Muscle of leg (tissue), 16 donors: ENCODE measurements at places on chromosomes 3 and 15. TPM values are rescaled to one million over a fixed set of nuclear protein-coding genes. Genes with fewer than 3 reads are reported as not detected.

DNA sequence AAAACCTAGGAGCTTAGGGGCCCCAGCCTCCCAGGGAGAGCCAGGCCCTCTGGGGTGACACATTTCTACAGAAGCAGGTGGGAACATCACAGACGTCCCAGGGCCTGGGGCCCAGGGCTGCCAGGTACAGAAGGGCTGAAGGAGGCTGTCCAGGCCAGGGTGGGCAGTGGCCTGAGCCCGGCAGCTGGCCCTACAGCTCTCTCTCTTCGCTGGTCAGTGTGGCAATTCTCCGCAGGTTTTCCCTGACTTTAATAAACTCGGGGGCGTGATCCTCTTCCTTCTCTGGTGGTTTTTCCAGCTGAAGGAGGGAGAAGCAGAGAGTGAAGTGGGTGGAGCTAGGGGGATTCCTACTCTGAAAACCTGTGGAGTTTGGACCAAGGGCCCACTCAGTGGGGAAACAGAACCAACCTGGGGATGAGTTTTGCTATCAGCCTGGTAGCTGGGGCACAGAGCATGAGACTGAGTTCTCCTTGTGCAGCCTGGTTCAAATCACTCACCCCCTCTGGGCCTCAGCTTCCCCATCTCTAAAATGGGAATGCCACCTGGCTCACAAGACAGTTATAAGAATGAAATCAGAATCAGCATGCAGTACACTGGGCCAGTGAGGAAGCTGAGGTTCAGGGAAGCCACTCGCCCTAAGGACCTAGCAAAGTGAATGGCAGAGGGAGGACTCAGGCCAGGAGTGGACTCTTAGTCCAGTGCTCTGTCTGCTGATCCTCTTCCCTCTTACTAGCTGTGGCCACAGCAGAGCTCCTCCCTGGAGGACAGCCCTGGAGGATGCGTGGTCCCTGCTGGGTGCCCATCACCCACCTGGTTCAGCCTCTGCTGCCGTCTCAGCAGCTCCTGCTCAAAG, 10.6 kb downstream of the FAM107A start:
- H3K27me3 ChIP-seq = no peaks in the 10 kb centered on the region
- H3K36me3 ChIP-seq = no peaks in the 10 kb centered on the region
- H3K27ac ChIP-seq = no peak overlapping the region

PP2D1 gene
- not detected for total RNA-seq

- peak overlapping the region; percentile 77 for H3K27ac ChIP-seq
- peaks cover 4% of the 10 kb centered on the region for H3K4me1 ChIP-seq
- H3K36me3 ChIP-seq = no peaks in the 10 kb centered on the region
- peak; percentile 93 for DNase-seq
Observed at GRCh38 chr3:151538456-151539393, 77.9 kb upstream of the IGSF10 start.

IL17RE gene
- 1.0 TPM for total RNA-seq

- no peaks in the 10 kb centered on the region for H3K36me3 ChIP-seq
- no peak overlapping the region for H3K27ac ChIP-seq
- no peak for DNase-seq
- H3K4me3 ChIP-seq = no peak overlapping the region
- H3K27me3 ChIP-seq = no peaks in the 10 kb centered on the region
- peaks cover 6% of the 10 kb centered on the region for H3K4me1 ChIP-seq
Observed at GRCh38 chr3:129358772-129359371, 69.6 kb downstream of the EFCAB12 start.

GRCh38 chr3:16808393-16809107, 76.2 kb upstream of the PLCL2 start:
- DNase-seq = no peak
- H3K4me3 ChIP-seq = no peak overlapping the region
- H3K27ac ChIP-seq = no peak overlapping the region
- H3K36me3 ChIP-seq = no peaks in the 10 kb centered on the region

DNA sequence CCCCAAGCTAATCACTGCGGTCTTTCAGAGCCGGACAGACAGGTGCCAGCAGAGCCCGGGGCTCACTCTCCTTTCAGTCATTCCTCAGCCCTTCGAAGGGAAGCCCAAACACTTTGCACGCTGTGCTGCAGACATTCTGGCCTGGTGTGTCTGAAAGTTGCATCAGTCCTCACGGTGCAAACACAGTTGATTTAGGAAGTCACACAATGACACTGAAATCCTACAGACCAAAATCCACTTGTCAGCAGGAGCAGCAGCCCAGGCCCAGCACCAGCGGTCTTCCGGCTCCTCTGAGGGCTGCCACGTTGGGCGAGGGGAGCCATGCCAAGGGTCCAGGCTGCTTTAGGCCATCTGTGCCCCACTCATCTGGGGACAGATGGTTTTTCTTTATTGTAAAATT, 61.6 kb downstream of the RGMA start:
- H3K36me3 ChIP-seq = peaks cover 44% of the 10 kb centered on the region
- no peaks in the 10 kb centered on the region for H3K27me3 ChIP-seq
- H3K4me1 ChIP-seq = peaks cover 54% of the 10 kb centered on the region

DNA sequence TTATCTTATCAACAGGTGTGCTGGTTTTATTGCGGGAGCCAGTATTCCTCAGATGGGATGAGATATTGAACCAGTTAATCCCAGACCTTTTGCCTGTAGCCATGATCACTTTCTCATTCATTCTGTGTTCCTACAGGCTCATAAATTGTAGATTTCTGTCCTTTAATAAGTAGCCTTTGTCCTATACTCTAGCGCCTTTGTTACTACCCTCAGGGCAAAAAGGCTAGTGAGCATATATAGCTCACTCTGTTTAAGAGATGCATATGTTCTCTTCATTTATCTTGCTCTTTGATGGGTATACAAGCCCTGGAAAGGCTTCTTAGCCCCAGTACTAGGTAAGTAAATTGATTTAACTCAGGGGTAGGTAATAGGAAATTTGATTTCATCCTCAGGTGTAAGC, 95.1 kb downstream of the OXSM start:
- H3K27me3 ChIP-seq = no peaks in the 10 kb centered on the region
- no peaks in the 10 kb centered on the region for H3K4me1 ChIP-seq
- no peaks in the 10 kb centered on the region for H3K36me3 ChIP-seq
- no peak overlapping the region for H3K27ac ChIP-seq
- no peak overlapping the region for H3K4me3 ChIP-seq

DNA sequence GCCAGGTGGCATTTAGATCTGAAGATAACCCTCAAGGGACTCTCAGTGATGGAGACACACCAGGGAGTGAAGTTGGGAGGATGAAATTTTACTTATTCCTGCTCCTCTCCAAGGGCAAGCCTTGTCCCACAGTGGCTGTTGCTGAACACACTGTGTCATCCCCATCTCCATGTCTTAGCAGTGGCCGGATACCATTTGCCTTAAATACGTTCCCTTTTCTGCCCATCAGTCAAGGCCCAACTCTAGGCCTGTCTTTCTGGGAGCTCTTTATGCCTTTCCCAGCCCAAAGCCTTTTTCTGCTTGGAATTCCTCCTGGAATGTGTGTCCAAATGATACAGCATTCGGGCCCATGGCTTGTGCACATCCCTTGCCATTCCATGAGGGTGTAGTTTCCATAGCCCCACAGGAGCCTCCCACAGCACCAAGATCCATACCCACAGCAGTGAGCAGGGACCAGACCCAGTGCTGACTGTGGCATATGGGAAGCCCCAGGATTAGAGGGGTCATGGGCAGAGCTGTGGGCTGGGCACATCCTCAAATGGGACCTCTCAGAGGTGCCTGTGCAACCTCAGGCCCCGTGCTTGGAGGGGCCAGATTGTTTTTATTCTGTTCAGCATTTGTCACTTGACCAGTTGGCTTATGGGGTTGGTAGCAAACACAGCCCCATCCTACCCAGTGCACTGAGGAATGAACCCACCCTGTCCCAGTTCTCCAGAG, 63.7 kb upstream of the PRR23C start:
- peaks cover 2% of the 10 kb centered on the region for H3K27me3 ChIP-seq
- H3K4me1 ChIP-seq = no peaks in the 10 kb centered on the region

CHRNA5 gene
- total RNA-seq = 0.71 TPM

GRCh38 chr3:80556763-80557162, 789.0 kb upstream of the ROBO1 start:
- no peaks in the 10 kb centered on the region for H3K36me3 ChIP-seq

DNA sequence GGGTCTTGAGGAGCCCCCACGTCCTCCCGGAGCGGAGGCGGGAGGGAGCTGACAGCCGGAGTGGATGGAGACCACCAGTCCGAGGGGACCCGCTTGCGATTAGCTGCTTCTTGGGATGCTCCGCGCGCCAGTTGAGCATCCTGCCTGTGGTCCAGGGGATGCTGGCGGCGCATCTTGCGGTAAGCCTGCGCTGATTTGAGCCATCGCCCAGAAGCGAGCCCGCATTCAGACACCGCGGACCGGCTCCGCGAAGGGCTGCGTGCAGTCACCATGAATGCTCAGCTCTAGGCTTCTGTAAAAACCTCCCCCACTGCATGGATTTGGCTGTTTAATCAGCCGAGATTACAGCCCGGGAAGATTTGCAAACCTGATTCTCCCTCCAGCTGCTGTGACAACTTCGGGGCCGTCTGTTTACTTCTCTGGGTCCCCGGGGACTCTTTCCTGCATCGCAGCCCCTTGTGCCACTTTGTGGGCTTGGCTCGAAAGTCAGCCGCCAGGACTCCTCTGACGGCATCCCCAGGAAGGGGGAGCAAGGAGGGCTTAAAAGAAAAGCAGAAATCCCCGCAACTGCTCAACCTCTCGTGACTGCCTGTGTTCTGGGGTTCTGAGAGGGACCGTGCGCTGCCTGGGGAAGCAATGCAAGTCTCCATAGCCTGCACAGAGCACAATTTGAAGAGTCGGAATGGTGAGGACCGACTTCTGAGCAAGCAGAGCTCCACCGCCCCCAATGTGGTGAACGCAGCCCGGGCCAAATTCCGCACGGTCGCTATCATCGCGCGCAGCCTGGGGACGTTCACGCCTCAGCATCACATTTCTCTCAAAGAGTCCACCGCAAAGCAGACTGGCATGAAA, 171.1 kb downstream of the KCNAB1 start:
- peaks cover 14% of the 10 kb centered on the region for H3K4me1 ChIP-seq
- DNase-seq = peak; percentile 37
- no peaks in the 10 kb centered on the region for H3K36me3 ChIP-seq
- no peak overlapping the region for H3K27ac ChIP-seq

GRCh38 chr15:90402223-90402622, 14.2 kb downstream of the IQGAP1 start:
- H3K4me1 ChIP-seq = peaks cover 18% of the 10 kb centered on the region
- no peak overlapping the region for H3K4me3 ChIP-seq
- peak overlapping the region; percentile 96 for H3K27ac ChIP-seq
- H3K36me3 ChIP-seq = no peaks in the 10 kb centered on the region
- no peaks in the 10 kb centered on the region for H3K27me3 ChIP-seq

SV2B gene
- 3.1 TPM for total RNA-seq

DNA sequence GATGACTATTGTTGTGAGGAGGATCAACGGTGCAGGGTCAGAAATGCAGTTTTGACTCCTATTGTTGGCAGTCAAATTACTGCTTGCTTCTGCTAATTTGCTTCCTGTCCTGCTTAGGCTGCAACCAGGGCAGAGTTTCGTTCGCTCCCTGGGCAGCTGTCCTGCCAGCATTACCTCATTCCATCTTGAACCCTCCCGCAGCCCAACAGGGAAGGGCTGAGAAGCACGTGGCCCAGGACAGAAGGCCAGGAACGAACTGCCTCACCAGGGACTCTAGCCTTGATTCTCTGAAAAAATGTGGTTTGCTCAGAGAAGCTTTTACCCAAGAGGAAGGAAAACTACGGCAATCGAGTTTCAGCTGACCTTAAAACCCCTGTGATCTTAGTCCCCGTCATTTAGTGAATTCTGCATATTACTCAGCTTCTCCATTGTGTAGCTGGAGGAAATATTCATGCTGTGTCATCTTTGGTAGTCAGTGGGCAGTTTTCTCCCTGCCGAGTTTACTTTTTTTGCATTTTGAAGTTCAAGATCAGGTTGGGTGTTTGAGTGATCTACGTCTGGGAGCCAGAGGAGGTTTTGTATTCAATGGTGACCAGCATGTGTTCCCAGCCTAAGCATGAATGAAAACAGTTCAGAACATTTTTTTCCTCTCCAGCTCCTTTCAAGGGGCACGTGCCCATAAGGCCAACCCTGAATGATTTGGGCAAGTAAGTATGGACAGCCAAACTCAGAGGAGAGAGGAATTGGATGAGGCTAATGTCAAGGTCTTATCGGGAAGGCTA, 23.0 kb downstream of the TLNRD1 start:
- no peak overlapping the region for H3K4me3 ChIP-seq
- no peaks in the 10 kb centered on the region for H3K27me3 ChIP-seq
- peaks cover 37% of the 10 kb centered on the region for H3K4me1 ChIP-seq
- peak overlapping the region; percentile 87 for H3K27ac ChIP-seq
- H3K36me3 ChIP-seq = no peaks in the 10 kb centered on the region
- DNase-seq = peak; percentile 89

CACNA1D gene
- 2.0 TPM for total RNA-seq

DNA sequence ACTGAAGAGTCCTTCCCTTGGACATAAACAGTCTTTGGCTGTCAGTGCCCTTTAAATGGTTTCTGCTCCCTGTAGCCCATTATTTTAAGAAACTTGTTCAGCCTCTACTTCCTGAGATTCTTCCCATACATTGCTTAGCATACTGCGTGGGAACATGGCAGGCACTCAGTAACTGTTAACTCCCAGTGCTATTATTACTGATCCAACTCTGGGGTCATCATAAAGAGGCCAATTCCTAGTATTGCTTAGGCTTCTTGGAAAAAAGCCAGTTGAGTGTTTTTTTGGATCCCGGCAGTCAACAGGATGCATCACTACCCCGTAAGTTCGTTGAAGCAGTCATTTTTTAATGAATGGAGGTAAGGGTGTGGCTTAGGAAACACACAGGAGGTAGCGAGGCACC, 206.2 kb upstream of the ADAMTS9 start:
- H3K4me1 ChIP-seq = peaks cover 31% of the 10 kb centered on the region
- H3K27me3 ChIP-seq = no peaks in the 10 kb centered on the region
- peak overlapping the region; percentile 93 for H3K27ac ChIP-seq
- peak; percentile 83 for DNase-seq
- H3K36me3 ChIP-seq = no peaks in the 10 kb centered on the region

DNA sequence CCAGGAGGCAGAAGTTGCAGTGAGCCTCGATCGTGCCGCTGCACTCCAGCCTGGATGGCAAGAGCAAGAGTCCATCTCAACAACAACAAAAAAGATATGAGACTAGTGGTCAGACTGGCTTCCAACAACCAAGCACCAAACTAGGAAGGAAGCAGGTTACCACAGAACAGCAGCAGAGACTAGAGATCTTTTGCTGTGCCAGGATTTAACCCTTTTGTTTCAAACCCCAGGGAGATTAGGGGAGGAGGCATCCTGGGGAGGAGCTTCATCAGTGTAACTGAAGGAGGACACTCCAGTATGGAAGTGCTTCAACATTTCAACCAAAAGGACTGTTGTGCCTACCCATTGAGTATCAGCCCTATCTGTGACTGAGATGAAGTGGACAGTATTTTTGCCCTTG, 240.3 kb downstream of the ZIC1 start:
- H3K27ac ChIP-seq = no peak overlapping the region
- H3K27me3 ChIP-seq = no peaks in the 10 kb centered on the region
- no peaks in the 10 kb centered on the region for H3K4me1 ChIP-seq

DNA sequence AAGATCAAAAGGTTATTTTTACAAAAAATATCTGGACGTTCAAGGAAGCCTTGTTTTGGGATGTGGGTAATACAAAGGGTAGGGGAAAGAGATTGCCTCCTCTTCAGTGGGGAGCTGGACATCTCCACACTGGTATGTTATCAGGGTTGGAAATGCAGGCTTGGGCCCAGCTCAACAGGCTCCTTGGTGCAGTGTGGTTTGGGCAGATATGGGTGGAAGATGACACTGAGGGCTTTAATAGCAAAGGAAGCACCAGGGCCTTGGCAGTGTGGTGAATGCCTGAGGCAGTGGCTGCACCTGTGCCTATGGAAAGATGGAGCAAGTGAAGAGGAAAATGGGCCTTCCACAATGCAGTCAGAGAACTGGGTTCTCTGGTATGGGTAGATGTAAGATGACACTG, 11.2 kb upstream of the MED12L start:
- H3K4me3 ChIP-seq = no peak overlapping the region
- no peak for DNase-seq
- no peaks in the 10 kb centered on the region for H3K36me3 ChIP-seq
- no peaks in the 10 kb centered on the region for H3K4me1 ChIP-seq
- no peaks in the 10 kb centered on the region for H3K27me3 ChIP-seq
